ENCODE measurements at places on chromosomes 4 and X.

- no peak for DNase-seq
Observed at GRCh38 chr4:138671606-138672084, 343.9 kb upstream of the NOCT start.

- DNase-seq, result peak; percentile 54
Observed at GRCh38 chrX:48573690-48574269, 504 bp upstream of the RBM3 start.

GRCh38 chr4:184287697-184288255 is 70.1 kb upstream of the ENPP6 start:
- no peak for DNase-seq

GRCh38 chr4:112510291-112511092 is 5.5 kb downstream of the NEUROG2 start:
- no peak for DNase-seq

All from CD4-positive, alpha-beta T cell (primary cell).